ENCODE measurements at places on chromosomes 6 and 20. TPM values are rescaled to one million over a fixed set of nuclear protein-coding genes. Genes with fewer than 3 reads are reported as not detected.

The CAGE1 gene
- polyA plus RNA-seq: not detected

- no peak overlapping the region for H3K4me3 ChIP-seq
- no peaks in the 10 kb centered on the region for H3K36me3 ChIP-seq
- DNase-seq: no peak
- H3K27me3 ChIP-seq: no peaks in the 10 kb centered on the region
- no peak overlapping the region for H3K27ac ChIP-seq
These were observed 719.7 kb upstream of the MARCKS start for GRCh38 chr6:113137426-113137825.

DNA sequence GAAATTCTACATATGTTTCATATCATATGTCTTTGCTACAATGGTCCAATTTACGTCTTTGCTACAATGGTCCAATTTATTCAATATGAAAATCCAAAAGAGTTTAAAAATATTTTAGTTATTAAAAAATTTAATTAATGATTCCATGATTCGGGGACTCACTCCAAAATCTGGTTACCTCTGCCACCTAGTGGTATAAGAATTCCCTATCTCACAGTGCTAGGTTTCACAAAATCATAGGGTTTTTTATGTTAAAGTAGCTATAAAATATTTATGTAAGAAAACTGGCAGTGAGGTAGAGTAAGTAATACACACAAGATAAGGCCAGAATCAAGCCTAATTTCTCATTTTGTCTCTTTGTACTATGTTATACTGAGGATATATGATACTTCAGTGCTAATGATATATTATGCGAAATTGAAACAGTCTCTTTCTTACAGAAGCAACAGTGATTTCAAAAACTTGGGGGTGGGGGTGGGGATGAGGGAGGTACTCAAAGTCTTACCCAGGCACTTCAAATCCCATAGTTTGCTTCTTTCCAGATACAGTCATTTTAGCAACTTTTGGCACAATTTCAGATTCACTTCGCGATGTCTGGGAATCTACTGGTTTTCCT is 52.3 kb downstream of the HBS1L start:
- H3K27ac ChIP-seq: no peak overlapping the region
- H3K27me3 ChIP-seq: no peaks in the 10 kb centered on the region
- DNase-seq: peak; percentile 16
- H3K4me3 ChIP-seq: no peak overlapping the region
- H3K4me1 ChIP-seq: peaks cover 10% of the 10 kb centered on the region
- H3K36me3 ChIP-seq: peaks cover 6% of the 10 kb centered on the region

DNA sequence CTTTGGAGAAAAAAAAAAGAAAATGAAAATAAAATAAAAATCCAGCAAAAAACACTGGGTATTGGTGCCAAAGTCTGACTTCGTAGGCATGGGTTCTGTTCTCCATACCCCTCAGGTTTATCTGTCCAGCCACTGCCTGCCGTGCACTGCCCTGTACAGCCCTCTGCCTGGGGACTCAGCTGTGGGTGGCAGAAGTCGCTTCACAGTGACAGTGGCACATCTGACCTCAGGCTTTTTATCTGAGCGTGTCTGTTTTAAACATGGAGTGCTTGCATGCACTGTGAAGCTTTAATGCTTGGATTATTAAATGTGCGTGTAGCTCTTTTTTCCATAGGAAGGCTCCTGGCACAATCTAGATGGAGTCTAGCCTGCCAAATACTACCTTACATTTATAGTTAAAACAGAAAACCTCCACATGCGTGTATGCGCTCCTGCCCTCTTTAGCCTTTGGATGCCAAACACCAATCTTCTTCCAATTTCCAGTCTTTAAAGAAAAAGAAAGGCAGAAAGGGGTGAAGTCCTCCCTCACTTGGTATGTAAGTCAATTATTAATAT is 375.5 kb downstream of the UTRN start:
- DNase-seq: no peak
- H3K27me3 ChIP-seq: no peaks in the 10 kb centered on the region
- H3K4me3 ChIP-seq: no peak overlapping the region
- H3K27ac ChIP-seq: no peak overlapping the region
